Coronary artery (tissue), 2 donors: ENCODE measurements at places on chromosomes 2 and 18.

GRCh38 chr2:170465241-170465640 is 249.9 kb upstream of the SP5 start:
- DNase-seq: no peak

DNA sequence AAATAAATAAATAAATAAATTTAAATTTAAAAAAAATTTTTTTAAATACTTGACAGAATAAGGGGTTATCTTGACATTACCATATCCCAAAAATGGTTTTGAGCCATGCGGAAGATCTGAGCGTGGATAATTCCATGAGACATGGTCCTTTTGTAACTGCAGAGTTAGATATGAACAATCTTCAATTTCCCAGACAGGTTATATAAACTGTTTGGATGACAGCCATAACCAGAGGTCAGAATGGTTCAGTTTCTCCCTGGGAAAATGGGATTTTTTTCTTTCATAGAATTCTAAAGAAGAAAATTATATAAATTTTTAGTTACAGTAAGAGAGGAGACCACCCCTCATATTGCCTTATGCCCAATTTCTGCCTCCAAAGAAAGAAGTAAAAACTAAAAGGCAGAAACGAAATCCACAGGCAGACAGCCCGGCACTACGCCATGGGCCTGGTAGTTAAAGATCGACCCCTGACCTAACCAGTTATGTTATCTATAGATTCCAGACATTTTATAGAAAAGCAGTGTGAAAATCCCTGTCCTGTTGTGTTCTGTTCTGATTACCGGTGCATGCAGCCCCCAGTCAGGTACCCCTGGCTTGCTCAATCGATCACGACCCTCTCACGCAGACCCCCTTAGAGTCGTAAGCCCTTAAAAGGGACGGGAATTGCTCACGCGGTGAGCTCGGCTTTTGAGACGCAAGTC is 3.0 kb downstream of the GALM start:
- no peak for DNase-seq

- no peak for DNase-seq
Measured at GRCh38 chr2:38907743-38908562, 18.3 kb downstream of the ARHGEF33 start.

- DNase-seq: no peak
Measured at GRCh38 chr2:240396623-240397541, 38.6 kb upstream of the GPC1 start.

DNA sequence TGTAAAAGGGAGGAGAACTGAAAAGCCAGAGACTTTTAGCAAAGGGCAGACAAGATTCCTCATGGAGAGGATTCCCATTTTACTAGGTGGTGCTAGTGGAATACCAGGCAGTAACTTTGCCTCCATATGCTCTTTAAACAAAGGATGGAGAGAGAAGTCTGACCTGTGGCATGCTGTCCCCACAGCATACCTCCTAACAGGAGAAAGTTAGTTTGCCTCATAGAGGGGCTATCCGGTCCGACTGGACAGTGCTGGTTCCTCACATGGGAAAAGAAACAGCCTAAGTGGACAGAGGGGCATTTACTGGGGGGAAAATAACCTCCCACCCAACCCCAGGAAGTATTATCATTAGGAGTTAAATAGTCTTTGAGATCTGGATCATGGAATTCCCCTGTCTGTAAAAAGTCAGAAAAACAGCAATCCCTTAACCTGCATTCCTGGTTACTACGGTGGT is 31.6 kb upstream of the GMCL1 start:
- no peak for DNase-seq

- no peak for DNase-seq
Measured at GRCh38 chr2:162184821-162185450, 32.9 kb upstream of the GCG start.

DNA sequence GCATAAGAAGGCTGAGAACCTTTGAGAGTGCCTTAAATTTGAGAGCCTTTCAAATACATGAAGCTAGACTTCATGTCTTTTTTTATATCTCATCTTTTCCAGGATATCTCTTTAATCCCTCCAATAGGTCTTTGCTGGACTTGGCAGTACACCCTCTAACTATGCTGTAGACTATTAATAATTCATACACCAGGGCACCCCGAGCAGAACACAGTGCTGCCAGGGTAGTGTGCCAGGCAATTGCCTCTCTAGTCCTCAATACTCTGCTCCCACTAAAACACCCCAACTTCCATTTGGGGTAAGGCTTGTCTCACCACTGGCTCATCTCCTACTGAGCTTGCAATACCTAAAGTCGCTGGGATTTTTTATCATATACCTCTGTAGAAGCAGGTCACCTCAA is 80.8 kb downstream of the VIT start:
- DNase-seq: no peak

DNA sequence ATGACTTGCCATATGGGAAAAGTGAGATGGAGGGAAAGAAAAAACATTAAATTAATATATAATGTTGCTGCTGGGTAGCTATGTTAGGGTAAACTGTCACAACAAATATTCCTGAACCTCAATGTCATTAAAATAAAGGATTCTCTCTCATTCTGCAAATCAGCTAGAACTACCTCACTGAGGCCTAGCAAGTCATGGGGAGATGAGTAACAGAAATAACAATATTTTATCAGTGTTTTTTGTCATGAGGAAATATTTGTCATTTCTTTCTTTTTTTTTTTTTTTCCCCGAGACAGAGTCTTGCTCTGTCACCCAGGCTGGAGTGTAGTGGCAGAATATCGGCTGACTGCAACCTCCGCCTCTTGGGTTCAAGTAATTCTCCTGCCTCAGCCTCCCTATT is 1282.3 kb upstream of the NRXN1 start:
- DNase-seq: no peak

DNA sequence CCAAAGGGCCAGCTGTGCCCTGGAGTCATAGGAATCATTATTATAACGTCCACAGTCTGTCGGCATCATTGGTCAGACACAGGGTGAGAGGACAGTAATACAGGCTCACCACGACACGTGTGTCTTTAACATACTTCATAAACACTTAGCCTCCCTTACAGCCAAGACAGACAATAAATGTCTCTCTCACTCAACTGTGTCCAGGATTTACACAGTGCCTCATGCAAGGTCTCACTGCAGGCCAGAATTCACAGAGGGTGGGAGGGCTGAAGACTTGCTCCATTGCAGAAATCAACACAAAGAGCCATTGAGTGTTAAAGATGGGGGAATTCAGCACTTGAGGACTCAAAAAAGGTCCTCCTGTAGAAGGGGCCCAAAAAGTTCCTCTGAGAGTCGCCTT is 210.5 kb downstream of the BCL2 start:
- DNase-seq: no peak

DNA sequence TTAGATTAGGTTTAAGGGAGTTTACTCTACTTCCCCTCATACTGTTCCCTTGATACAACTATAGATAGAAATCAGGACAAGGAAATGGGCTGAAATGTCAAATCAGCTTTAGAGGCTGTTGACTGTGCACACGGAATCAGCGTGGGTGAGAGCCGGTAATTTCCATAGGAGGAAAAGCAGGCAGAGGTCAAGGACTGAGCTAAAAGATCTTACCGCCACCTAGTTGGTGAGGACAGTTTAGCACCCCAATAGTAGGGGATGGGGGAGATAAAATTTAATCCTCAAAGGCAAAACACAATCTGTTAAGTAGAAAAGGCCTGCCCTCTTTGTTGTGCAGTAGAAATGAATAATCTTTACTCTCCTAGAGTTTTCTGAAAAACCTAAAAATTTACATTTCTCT is 1154.5 kb upstream of the CHAC2 start:
- DNase-seq: no peak

DNA sequence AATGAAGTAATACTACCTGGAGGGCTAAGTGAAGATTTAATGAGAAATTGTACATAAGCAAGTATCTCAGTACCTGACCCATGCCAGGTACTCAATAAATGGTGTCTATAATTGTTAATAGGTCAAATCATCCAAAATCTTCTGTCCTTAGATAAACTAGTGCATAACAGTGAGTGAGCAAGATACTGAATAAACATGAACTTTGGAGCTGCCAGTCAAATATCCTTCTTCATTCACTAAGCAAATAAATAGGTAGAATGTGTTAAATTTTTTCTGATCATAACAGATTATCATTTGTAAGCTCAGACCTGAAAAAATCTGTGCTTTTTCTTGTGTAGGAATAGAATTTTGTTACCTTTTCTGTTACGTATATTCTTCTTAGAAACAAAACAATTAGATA is 39.6 kb downstream of the RAB3GAP1 start:
- no peak for DNase-seq

DNA sequence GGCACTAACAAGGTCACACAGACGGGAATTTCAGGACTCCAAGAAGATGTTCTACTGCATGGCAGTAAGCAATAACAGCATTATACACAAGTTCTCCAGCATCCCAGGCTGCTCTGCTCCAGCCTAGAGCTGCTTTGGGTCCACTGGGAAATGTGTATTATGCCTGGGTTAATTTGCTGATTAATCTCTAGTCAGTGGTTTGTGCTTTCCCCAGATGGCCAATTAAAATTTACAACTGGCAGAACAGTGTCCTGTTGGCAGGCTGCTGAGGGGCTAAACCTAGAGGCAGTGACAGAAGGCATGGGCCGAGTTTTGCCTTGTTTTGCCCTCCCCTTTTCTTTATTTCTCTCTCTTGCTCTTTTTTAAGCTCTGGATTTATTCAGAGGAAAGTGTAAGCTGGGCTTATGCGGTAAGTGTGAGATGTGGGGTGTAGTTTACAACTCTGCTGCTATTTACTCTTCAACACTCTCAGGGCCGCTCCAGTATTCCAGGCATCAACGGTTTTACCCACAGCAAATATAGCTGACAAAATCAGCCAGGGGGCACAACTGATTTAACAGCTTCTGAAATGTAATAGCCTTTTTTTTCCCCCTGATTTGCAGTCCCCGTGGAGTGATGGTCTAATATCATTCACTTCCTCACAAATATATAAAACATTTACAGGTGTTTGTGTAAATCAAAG is 348.0 kb downstream of the GPD2 start:
- DNase-seq: no peak

DNA sequence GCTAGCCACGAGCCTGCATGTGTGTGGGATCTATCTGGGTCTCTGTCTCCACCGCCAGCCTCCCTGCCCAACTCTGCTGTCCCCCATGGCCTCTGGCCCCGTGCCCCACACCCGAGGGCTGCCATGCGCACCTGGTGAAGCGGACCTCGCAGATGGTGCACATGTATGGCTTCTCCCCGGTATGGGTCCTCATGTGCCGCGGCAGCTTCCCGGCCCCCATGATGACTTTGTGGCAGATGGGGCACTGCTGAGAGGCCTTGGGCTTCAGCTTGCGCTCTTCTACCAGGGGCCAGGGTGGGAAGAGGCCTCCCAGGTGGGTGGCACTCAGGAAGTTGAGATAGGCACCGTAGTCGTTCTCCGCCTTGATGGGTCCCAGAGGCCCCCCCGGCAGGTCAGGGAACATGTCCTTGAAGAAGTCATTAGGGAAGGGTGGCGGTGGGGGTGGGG is 109.3 kb upstream of the SMAD2 start:
- DNase-seq: no peak

- DNase-seq: no peak
Measured at GRCh38 chr2:216179015-216179414, 69.9 kb downstream of the XRCC5 start.

DNA sequence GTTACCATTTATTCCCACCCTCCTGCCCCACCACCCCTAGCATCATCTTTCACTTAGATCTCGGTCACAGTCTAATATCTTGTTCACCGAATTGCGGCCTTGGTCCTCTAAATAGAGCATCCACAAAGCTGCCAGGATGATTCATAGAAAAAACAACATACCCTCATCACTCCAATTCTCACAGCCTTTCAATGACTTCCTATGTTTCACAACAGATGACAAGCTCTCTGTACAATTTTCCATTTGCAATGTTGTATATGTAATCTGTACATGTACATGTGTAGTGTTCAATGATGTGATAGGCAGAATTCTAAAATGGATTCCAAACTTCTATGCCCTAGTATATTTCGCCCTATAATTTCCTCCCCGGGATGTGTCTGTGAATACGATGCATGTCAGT is 675.6 kb upstream of the CELF4 start:
- DNase-seq: no peak

GRCh38 chr18:3340682-3341097 is 78.8 kb downstream of the MYL12B start:
- DNase-seq: no peak

- DNase-seq: no peak
Measured at GRCh38 chr2:200617156-200618053, 31.6 kb downstream of the AOX1 start.

- no peak for DNase-seq
Measured at GRCh38 chr2:423479-423878, 135.6 kb upstream of the ALKAL2 start.

GRCh38 chr2:106160786-106161261 is 33.3 kb downstream of the UXS1 start:
- DNase-seq: no peak

DNA sequence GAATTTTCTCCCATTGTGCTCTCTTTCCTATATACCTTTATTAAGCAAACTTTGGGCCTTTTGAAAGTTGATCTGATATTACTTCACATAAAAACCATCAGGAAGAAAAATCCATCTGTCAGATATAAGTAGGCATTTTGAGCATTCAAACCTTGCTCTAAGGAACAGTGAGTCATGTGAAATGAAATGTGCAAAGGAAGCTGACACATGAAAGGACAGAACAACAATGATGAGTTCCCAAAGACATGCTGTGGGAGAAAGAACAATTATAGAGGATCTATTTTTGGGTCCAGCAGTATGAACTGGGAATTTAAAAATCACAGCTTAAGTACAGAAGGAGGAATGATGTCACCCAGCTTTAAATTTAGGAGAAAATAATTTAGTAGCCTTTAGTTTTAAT is 18.1 kb downstream of the CALCRL start:
- DNase-seq: no peak

GRCh38 chr2:181104512-181105115 is 124.2 kb downstream of the UBE2E3 start:
- no peak for DNase-seq

- DNase-seq: no peak
Measured at GRCh38 chr2:180960982-180961381, 19.4 kb upstream of the UBE2E3 start.

DNA sequence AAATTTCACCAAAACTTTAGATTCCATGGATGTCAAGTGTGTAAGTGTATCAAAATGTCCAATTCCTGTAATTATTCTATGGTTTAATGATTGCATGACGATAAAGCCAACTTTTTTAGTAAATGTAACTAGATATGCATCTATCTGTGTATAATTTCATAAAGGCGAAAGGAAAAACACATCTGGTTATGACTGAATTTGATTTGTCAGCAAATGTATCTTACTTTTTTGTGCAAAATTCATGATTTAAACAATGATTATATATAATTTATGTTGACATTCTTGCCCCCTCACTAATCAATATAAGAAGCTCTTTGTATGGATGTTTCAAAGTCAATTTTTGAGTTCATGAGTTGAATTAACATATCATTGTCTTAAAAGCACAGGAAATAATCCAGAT is 138.5 kb downstream of the KCNJ3 start:
- no peak for DNase-seq

DNA sequence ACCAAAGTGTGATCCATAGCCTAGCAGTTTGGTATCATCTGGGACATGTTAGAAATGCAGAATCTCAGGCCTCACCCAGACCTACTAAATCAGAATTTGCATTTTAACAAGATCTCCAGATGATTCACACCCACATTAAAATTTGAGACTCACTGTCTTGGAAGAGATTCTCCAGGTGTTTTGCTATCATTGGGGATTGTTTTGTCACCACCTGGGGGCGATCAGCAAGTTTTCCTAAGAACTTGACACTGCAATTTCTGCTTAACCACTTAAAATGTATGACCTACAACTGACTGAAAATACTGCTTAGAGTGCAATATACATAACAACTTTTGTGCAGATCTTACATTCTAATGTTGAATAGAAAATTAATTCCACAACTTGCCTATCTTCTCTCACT is 18.9 kb upstream of the ITGA4 start:
- no peak for DNase-seq
